NCI-H2081 treated with DMSO at 0.1 percent for 48 hours (cell line): ENCODE measurements at places on chromosomes 4 and X.

- no peak for DNase-seq
These were observed 15.0 kb upstream of the MSMO1 start for GRCh38 chr4:165312506-165312905.

DNA sequence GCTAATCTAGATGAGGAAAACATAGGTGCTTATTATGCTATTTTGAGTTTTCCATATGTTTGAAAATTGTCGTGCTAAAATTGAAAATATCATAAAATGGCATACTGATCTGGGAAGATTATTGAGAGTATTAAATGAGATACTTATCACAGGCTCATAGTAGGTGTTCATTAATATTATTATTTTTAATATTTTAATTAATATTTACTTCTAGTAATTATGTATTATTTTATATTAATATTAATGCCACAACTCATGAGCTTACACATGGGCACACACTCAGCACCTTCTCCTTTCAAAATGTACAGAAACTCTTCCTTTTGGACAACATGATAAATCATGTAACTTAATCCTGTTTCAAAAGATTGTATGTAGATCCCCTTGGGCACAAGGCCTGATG is 223.6 kb downstream of the RAB28 start:
- no peak for DNase-seq

DNA sequence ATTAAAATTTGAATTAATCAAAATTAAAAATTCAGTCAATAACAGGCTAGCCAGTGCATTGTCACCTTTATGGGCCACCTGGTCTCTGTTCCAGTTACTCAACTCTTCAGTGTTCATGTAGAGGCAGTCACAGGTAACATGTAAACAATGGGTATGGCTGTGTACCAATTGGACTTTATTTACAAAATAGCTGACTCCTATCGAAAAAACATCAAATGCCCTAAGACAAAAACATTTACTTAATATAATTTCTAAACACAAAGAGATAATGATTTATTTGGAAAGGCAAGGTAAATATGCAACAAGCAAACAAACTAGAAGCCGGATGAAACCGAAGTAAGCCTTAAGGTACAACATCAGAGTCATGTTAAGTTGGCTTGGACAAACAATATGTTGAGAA is 8.8 kb downstream of the TMEM150C start:
- DNase-seq, result no peak

- no peak for DNase-seq
These were observed 46.3 kb downstream of the ATP10D start for GRCh38 chr4:47531241-47531953.

DNA sequence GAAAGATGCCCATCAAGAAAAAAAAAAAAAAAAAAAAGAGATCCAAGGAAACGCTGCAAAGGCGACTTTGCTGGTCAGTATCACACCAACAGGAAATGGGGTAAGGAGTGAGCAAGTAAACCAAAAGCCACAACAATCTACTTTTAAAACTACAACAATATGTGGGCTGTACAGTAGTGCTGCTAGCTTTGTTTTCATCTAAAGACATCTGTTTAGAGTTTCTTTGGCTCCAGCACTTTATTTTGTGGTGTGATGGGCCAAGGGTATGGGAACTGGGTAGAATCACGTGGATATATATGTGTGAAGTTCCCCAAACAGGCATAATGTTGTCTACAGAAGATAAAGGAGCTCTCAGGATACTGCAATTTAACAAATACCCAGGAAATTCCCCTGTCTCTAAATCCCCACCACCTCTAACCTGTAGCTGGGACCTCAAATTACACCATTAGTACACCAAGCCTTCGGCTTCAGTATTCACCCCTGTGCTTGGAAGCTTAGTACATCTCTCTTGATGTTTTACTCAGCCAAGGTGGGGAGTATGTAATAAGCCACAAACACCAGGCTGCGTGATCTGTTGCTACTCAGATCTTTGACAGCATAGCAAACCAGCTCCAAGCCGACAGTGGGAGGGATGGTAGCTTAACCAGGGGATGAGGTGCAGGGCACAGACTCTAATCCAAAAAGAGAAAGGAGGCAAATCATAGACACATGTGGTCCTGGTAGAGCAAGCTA is 207.9 kb downstream of the HS6ST2 start:
- DNase-seq, result no peak

GRCh38 chr4:91114386-91114785 is 987.2 kb downstream of the CCSER1 start:
- no peak for DNase-seq

GRCh38 chr4:81196126-81196650 is 18.8 kb downstream of the PRKG2 start:
- DNase-seq, result no peak

GRCh38 chrX:154541896-154542722 is 4.5 kb downstream of the G6PD start:
- no peak for DNase-seq

DNA sequence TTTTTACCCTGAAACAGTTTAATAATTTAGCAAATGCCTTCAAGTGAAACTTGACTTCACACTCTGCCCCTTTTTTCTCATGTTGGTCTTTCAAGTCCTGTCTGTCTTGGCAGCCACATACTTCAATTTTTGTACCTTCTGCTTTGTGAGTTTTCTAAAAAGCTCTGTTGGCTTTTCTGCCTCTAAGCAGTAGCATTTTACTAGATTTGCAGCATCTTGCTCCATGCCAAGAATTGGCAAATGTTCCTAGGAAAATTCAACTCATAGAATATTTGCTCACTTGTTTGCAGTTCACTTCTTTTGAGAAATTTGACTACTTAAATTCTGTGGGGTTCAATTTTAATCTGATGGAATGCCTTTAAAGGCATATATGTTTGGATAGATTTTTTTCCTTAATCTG is 59.2 kb downstream of the FAM47A start:
- no peak for DNase-seq

GRCh38 chr4:23413631-23414030 is 476.2 kb downstream of the PPARGC1A start:
- DNase-seq, result no peak

DNA sequence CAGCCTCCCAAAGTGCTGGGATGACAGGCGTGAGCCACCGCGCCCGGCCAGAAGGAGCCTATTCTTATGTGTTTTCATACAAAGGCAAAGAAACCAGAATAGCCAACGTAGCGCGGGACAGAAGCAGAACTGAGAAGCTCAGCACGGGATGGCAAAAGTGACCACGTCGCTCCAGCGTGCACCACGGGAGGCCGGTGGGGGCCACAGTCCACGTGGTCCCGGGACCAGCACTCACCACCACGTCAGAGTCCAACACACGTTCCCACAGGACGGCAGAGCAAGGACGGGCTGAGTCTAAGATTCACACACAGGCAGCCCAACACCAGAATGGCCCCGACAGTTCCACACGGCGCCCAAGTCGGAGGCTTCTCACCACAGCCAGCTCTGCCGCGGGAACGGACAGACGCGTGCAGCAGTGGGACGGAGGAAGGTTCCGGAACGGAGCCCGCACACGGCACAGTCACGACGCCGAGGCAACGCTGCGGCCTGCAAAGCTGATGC is 18.8 kb upstream of the GTPBP6 start:
- DNase-seq, result no peak

DNA sequence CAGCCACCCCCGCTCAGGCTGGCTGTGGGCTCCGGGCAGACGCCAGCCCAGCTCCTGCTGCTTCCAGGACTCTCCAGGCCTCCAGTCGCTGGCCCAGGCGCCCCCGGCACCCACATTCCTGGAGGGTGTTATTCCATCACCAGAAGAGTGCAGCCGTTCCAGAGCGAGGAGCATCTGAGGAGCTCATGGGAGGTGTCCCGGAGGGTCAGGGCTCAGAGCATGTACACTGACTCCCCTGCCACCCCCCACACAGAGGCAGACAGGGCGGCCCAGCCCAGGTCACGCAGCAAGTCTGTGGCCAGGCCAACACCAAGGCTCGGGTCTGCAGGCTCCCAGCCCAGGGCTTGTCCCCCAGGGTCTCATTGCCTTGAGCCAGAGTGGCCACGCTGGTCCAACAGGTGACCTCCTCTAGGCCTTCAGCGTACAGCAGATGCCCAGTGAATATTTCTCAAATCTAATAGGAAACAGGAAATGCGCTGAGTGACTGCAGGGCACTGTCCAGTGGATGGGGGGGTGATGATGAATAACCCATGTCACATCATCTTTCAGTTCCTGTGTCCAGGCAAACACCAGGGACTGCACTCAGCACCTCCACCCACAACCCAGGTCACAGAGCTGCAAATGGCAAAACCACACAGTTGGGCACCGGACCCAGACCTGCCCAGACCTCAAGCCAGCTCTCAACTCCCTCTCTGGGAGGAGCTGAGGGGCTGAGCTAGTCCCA is 37.2 kb downstream of the ABLIM2 start:
- DNase-seq, result no peak

GRCh38 chrX:75784680-75785491 is at the start of gene MAGEE2:
Gene MAGEE2 (minus strand): TSS chrX:75785254. CDS start chrX:75785051, 203 bp downstream.
- no peak for DNase-seq

- no peak for DNase-seq
These were observed 400.9 kb upstream of the FGF13 start for GRCh38 chrX:139112432-139112831.

DNA sequence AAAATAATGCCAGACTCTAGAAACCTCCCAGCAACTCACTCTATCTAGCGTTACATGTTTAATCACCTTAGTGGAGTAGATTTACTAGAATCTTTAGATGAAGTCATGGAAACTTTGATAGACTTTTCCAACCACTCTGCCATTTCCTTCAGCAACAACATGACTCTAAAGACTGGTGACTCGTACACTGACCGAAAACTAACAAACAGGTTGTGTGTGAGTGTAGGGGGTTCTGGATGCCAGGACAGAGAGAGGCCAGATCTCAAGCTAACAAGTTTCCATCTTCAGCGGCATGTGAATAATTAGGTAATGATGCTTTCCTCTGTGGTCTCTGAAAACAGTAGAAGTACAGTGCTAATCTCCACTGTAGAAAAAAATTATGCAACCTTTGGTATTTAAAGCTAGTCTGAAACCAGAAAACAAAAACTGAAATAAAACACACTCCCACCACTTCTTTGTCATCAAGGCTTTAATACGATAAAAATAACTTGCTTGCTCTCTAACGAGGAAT is 286.4 kb downstream of the PRDM5 start:
- DNase-seq, result no peak

DNA sequence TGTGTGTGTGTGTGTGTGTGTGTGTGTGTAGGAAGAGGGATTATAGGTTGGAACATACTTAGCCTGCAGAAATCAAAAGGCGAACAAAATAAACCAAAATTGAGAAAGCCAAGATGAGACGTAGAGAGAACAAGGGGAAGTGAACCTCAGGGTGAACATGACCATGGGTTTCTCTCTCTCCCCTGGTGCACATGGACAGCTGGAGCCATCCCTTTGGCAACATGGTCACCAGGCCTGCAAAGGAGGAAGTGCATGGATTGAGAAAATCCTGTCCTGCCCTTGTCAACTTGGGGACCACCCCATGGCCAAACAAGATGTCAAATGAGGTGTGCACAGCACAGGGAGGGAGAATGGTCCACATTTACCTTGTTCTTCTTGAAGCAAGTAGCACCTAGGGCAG is 23.1 kb downstream of the LGI2 start:
- no peak for DNase-seq

DNA sequence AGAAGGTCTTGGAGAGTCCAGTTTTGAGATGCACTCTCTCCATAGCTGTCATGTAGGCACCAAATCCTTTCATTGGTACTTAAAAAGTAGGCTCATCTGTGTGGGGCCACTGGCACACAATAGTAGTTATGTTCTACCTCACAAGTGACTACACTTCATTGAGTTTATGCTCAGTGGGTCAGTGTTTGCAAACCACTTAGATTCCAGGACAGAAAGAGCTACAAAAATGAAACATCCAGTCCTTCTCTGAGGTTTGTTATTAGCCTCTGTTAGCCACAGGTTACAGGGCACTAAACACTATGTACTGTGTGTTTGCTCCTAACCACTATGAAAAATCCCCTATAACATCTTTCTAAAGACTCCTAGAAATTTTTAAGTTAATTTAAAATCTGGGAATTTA is 13.8 kb downstream of the RAB28 start:
- DNase-seq, result no peak

GRCh38 chr4:127293496-127293895 is 339.3 kb upstream of the INTU start:
- no peak for DNase-seq

DNA sequence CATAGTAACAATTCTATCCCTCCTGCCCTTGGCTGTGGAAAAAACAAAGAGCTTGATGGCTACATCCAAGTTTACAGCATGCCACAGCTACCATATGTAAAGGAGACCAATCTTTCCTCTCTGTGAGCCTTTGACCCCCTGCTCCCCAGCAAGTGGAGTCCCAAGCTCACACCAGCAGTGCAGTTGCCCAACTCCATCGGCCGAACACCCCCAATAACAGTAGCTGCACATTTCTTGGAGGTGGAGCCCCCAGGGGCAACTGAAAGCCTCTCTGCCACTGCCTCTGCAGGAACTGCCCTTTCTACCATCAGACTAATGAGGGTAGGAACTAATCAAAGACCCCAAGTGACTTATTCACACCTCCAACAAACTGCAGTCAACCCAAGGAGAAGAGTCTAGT is 81.0 kb upstream of the TCEAL2 start:
- no peak for DNase-seq

GRCh38 chr4:15754323-15754722 is 23.8 kb upstream of the CD38 start:
- DNase-seq, result no peak

GRCh38 chr4:581753-582361 is 5.8 kb upstream of the TMEM271 start:
- no peak for DNase-seq

DNA sequence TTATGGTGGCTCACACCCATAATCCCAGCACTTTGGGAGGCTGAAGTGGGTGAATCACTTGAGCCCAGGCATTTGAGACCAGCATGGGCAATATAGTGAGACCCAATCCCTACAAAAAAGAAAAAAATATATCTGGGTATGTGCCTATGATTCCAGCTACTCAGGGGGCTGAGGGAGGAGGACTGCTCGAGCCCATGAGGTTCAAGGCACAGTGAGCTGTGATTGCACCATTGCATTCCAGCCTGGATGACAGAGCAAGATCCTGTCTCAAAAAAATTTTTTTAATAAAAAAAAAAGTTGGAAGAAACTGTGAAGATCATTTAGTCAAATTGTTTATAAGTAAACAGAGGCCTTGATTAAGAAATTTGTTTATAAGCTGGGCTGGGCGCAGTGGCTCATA is 39.7 kb downstream of the KLHL8 start:
- DNase-seq, result no peak

GRCh38 chrX:79159800-79160199 is 15.3 kb downstream of the GPR174 start:
- no peak for DNase-seq

DNA sequence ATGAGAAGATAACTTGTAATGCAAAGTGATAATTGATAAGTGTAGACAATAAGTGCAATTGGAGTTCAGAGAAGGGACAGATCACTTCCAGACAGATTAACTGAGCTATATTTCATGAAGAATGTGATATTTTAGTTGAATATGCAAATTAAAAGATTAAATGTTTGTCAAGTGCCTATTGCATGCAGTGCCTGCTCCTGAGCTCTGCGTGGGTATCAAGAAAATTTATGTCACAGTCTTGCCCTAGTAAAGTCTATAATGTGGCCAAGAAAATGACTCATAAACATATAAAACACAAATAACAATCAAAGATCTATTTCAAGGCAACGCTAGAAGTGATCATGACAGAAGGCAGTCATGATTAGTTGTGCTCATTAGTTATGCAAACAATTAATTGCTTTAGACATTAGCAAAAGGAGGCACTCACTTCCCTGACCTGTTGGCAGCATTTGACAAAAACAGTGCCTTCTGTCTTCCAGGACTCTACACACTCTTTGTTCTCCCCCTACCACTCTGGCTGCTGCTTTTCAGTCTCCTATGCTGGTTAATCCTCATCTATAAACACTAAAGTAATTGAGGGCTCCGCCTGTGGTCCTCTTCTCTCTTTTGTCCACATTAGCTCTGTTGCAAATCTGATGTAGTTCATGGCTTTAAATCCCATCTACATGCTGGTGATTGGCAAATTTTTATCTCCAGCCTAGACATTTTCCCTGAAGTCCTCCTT is 47.7 kb downstream of the ARHGEF38 start:
- DNase-seq, result no peak
